ENCODE measurements at places on chromosomes 13 and 19. TPM values are rescaled to one million over a fixed set of nuclear protein-coding genes. Genes with fewer than 3 reads are reported as not detected.
A peak's percentile ranks its signal among the peaks of the same experiment; 100 is the strongest.

Gene ATP4B
- polyA plus RNA-seq = not detected

Gene ADAMTS10
- polyA plus RNA-seq = 6.2 TPM

Gene SHISA2
- polyA plus RNA-seq = 0.76 TPM

DNA sequence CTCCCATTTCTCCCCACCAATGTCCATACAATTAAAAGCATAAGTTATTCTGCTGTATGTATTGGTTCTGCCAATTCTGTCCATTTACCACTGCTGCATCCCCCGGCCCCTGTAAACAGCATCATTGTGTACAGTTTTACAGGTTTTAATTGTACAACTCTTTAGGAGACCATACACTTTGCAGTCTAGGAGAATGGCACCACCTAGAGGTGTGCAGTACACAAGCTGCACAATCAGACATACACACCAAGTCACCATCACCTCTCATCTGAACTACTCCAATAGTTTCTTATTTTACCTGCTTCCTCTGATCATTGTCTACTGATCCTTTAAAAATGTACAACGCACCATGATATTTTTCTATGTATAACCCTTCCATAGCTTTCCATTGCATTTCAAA, 855.9 kb upstream of the KLHL1 start:
- no peak for DNase-seq

GRCh38 chr19:12994701-12995595, at the start of gene NFIX:
Gene NFIX (plus strand): TSS chr19:12995475. CDS start chr19:12995838, 363 bp downstream.
- peak; percentile 76 for DNase-seq

GRCh38 chr19:876780-877314, 16.1 kb downstream of the MED16 start:
- DNase-seq = no peak

DNA sequence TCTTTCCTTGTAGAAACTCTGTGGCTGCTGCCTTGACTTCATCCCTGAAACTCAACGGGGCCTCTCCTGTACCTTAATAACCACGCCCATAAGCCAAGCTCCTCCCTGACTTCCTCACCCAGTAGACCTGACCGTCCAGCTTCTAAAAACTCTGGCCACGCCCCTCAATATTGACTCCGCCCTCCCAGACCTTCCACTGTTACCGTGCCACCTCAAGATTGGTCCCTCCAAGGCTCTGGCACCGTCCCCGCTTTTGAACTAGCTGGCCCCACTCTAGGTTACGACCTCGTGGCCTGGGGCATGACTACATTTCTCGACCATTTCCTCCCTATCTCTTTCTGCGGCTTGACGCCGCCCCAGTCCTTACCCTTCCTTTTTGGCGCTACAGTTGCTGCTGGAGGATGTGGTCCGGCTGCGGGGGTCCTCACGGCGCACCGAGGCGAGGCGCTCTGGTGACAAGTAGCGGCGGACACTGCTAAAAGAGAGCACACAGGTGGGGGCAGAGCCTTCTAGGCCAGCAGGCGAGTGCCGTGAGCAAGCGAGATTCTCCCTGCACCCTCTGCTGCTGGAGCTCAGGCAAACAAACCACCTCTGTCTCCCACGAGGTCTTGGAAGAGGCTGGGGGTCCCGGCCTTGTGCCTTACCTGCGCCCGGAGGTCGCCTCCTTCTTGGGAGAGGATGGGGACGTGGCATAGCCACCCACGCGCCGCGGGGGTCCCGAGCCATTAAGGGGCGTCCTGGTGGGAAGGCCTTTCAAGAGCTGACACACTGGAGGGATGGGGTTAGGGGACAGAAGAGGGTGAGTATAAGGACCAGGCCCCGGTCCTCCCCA, 2.3 kb upstream of the EML2 start:
- DNase-seq = peak; percentile 63

DNA sequence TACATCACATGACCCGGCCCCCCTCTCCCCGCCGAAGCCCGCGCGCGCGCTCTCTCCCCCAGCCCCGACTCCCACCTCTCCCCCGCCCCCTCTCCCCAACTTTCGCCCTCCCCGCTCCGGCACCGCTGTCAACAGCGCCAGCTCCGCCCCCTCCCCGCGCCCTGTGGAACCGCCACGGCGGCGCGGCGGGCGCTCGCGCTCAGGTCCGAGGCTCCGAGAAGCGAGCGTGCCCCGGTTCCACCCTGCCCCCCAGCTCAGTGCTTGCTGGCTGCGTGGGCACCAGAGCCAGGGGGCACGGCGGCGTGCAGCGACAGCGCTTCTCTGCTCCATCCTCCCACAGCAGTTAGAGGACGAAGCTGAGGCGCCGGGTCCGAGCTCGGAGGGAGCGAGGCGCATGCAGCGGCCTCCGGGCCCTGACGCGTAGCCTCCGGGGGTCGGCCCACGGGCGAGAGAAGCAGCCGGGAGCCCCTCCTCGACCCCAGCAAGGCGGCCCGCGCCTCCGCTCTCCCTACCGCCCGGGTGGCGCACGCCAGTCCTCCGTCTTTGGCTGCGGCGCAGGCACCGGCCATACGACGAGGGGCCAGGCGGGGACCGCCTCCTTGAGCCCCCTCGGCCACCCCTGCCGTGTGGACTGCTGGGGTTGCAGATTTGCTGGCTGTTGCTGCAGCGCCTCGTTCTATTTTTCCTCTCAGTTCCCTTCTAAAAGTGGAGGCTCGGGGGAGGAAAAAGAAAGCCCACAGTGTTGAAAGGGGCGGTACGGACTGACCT, 109.5 kb downstream of the KCNRG start:
- DNase-seq = peak; percentile 98

GRCh38 chr13:84653915-84654534, 771.8 kb upstream of the SLITRK1 start:
- DNase-seq = no peak

GRCh38 chr13:99191900-99192399, 8.7 kb upstream of the UBAC2 start:
- no peak for DNase-seq

Data from ovary (tissue), 10 donors.